Naive thymus-derived CD4-positive, alpha-beta T cell (primary cell): ENCODE measurements at places on chromosomes 4 and X.

DNA sequence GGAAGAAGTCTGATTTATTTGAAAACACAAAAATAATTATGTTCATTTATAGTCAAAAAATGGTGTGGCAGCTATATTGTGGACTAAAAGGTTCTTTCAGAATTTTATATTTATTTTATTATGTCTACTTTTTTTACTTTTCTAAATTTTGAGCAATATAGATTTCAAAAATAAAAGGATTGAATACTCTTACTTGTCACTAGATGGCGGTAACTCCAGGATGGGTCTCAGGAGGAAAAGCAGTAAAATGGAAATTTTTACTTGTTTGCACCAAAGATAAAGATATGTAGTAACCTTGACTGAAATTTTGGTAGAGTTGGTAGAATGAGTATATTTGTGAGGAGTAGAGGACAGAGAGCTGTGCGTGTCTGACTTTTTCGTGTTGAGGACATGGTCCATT lies 14.5 kb upstream of the DACH2 start:
- no peak for DNase-seq

- no peak for DNase-seq
These were observed 154.1 kb upstream of the FAM241A start for GRCh38 chr4:111991163-111991562.

GRCh38 chr4:98673288-98673644 lies 14.9 kb upstream of the TSPAN5 start:
- no peak for DNase-seq

- no peak for DNase-seq
These were observed 24.1 kb upstream of the TMEM150C start for GRCh38 chr4:82585690-82586435.

DNA sequence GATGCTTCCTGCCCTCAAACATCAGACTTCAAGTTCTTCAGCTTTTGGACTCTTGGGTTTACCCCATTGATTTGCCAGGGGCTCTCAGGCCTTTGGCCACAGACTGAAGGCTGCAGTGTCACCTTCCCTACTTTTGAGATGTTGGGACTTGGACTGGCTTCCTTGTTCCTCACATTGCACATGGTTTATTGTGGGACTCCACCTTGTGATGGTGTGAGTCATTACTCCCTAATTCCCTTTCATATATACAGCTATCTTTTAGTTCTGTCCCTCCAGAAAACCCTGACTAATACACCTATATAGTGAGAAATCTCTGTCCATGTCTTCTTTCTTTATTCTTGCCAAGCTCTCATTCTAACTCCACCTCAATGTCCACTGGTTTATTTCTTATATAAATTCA lies 736.9 kb upstream of the HS3ST1 start:
- no peak for DNase-seq

- no peak for DNase-seq
These were observed 569 bp downstream of the RPS3A start for GRCh38 chr4:151099976-151100417.

GRCh38 chrX:110155759-110156158 lies 152.8 kb downstream of the TMEM164 start:
- DNase-seq, result no peak

DNA sequence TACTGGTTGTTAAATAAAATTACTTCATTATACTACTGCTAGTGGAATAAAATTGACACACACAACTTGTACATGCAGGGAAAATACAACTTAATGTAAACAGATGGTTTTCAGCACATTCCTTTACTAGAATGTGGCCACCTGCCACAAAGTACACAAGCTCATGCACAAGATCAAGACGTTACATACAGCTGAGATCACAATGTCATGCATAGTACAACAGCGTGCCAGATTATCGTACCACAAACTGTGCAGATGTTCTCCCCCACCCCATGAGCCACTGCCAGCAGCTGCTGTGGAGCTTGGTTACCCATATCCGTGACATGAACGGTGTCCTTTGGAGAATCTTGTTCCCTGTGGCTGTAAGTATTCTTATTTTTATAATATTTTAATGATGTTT lies 27.7 kb downstream of the FBXO8 start:
- DNase-seq, result no peak

DNA sequence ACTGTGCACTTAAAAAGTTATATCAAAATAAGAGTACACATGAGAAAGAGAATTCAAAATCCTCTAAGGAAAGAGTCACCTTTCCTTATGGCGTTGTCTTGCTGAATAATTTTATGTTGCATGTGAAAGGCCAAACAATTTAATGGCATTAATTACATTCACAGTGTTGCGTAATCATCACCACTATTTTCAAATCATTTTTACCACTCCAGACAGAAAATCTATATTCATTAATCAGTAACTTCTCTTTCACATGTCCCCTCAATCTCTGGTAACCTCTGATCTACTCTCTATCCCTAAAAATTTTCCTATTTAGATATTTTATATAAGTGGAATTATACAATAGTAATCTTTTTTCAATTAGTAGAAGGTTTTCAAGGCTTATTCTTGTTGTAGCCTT lies 283.0 kb downstream of the CXXC4 start:
- DNase-seq, result no peak

DNA sequence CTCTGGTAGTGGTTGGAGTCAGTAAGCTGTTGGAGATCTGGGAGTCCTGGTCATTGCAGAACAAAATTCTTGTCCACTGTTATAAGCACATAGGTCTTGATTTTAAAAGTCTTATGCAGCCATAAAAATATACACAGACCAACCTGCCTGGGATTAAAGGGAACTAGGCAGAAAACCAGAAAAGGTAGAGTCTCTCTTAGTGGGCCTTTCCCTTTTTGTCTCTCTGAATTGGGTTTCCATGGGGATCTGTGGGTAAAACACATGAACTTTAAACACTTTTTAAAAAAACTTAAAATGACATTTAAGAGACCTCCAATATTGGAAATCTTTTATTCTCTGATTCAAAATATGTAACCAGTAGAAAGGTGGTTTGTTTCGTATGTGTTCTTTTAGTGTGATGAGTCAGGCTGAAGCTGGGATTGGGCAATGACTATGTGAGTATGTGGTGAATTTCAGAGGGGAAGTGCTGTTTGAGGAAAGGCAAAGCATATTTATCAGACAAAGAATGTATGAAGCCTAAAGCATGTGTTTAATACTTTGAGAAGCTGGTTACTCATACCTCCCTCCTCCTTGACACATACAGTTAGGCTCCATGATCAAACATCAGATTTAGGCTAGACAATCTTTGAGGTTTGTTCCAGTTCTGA lies 29.6 kb downstream of the SLC16A2 start:
- no peak for DNase-seq

- DNase-seq, result no peak
These were observed 175.5 kb downstream of the RAPGEF2 start for GRCh38 chr4:159278399-159278798.

DNA sequence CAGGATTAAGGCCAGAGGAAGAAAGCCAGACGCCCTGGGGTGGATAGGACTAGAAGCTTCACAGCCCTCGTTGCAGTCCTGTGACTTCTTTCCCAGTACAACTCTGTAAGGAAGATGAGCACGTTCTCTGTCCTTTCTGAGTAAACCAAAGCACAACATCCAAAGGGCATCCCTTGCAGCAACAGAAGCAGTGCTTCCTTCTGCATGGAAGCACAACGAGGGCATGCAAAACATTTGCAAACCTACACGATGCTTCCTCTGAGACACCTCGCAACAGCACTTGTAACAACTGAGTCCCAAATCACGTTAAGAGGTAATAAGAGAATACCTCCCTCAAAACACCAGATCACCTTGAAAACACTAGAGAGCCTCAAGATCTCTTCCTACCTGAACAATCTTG lies 335.7 kb upstream of the RASGEF1B start:
- no peak for DNase-seq

DNA sequence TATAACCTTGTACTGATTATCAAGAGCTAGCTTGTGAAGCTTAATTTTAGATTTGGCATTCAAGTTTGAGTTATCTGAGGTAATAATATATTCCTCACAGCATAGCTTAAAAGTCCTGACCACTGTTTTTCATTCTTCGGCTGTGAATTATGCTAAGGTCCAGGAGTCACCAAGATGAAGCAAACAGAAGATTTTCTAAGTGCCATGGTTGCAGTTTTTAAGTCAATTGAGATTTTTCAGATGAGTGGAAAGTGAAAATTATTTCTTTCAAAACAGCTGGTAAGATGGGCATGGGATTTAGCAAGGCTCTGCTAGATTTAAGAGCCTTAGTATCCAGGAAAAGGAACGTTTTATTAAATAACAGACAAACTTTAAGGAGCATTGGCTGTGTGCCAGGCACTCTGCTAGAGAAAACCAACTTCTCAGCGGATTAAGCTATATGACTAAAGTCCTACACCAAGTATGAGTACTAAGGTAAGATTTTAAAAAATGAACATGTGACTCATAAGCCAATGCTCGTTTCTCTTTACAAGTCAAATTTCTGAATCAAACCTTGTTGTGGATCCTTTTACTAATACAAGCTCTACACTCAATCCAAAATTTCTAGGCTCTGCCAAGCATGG lies 149.9 kb upstream of the IL15 start:
- no peak for DNase-seq
